ENCODE measurements at places on chromosomes 2 and 18.

DNA sequence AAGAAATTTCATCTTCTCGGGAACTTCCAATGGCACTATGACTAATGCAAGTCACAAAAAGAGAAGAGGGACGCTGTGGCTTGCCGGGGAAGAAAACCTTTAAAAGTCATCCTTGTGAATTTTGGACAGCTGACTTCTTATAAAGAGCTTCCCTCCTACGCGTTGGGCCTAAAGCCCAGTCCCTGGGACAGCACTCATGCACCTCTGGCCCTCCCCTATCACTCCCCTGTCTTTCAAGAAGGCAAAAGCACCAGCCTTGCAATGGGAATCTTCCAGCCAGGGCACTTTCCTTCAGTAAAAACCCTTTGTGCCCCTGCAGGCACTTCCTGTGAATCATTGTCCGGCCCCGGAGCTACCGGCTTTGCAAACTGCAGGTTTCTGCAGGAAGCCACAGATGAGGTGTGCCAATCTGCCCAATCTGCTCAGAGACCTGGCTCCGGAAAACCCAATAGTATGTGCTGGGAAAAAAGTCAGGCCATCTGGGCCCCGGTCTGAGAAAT, 7.1 kb downstream of the MREG start:
- DNase-seq, result peak; percentile 44

DNA sequence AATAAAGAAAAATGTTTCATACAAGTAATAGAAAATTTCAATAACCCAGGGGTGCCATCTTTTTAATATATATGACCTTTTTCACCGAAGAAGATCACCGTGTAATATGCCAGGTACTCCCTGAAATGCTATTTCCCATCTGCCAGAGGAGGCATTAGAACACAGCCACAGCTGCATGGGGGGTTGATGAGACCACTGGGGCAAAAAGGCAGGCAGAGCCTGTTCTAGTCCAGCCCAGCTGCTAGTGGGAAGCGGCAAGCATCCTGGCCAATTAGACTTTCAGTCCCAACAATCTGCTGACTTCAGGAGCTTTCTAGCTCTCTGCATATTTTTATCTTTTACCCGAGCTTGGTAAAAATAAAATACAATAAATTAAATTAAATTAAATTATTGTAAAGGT, 362.6 kb downstream of the RIT2 start:
- DNase-seq, result no peak

DNA sequence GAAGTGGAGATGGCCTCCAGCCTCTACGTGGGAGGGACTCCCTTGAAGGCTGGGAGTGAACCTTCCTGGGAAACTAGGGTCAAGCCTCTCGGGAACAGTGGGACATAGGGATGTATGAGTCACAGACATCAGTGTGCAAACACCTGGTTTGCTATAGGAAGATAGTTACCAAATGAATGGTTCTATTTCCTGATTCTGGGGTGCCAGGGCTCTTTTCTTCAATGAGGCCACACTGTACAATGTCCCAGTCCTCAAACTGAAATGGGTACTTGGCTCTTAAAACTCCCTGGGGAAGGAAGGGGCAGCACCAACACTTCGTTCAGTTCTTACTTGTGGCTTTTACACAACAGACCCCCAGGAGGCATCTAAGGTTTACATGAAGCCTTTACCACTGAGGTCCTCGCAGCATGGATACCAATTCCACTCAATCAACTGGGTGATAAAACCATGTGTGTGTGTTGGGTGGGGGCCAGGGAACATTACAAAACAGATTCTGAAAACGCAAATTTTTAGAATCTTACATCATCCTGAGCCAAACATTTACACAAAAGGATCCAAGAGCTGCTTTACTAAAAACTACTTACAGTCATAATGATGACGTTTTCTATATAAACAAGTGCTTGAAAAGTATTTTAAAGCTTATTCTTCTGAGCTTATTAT, 10.4 kb downstream of the ERFE start:
- no peak for DNase-seq

DNA sequence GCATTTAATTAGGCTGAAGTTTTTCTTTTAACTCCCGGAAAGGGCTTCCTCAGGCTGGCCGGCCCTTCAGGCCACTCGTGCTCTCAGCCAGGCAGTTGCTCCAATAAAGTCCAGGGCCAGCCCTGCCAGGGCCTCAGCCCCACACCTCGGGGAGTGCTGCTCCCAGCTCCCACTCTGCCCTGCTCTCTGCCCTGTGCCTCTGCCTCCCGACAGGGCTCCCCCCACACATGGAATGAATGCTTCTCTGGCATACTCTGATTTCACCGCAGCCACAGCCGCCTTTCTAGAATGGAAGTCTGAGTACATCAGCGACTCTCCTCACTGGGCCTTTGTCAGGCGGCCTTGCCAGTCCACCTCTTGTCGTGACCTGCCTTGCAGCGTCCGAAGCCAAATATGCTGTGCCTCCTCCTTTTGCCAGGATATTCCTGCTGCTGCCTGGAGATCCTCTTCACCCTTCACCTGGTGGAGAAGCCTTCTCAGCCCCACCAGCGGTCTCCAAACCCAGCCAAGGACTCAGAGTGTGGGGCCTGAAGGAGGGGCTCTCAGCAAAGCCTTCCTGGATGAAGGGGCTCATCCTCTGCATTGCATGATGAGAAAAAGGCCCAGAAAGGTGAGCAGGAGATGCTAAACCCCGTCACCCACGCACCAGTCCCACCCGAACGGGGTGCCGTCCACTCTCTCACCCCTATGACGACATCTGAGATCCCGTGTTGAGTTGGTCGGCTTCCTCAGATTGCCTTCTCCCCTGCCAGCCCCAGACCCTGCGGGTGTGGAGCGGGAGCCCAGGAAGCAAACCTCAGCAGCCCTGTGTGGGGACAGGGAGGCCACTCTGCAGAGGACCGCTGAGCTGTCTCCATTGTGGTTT, 472.7 kb upstream of the HS6ST1 start:
- no peak for DNase-seq

- no peak for DNase-seq
These were observed 77.0 kb upstream of the ZNF532 start for GRCh38 chr18:58787536-58788149.

GRCh38 chr2:192288295-192288694, 93.6 kb upstream of the TMEFF2 start:
- DNase-seq, result no peak

DNA sequence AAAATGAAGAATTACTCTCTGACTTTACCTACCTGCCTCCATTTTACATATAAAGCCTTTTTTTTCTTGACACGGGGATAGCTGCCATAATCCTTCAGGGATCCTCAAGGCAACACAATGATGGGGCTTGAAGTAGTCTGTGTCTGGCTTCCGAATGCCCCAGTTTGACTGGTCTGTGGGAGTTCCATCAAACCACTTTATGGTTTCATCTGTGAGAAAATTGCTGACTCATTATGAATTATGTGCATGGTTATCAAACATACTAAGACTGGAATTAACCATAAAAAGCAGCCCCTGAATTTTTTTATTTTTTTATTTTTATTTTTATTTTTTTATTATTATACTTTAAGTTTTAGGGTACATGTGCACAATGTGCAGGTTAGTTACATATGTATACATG, 117.5 kb downstream of the PLA2R1 start:
- no peak for DNase-seq

DNA sequence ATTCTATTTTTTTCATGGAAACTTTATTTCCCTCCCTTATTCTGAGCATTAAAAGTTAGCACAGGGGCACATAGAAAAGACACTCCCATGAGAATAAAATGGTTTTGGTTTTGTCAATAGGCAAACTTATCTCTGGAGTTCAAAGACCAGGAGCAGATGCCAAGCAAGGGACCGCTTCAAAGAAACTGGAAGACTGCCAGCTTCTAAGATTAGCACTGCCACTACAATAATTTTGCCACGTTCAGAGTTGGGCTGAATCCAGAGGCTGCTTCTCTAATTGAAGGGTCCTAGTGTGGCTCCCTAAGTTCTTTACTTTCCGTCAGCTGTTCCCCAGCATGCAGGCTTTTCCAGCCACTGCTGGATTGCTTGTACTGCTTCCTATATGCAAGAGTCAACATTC, 681.0 kb upstream of the GCFC2 start:
- no peak for DNase-seq

GRCh38 chr2:151106805-151107506, 154.7 kb downstream of the RBM43 start:
- no peak for DNase-seq

DNA sequence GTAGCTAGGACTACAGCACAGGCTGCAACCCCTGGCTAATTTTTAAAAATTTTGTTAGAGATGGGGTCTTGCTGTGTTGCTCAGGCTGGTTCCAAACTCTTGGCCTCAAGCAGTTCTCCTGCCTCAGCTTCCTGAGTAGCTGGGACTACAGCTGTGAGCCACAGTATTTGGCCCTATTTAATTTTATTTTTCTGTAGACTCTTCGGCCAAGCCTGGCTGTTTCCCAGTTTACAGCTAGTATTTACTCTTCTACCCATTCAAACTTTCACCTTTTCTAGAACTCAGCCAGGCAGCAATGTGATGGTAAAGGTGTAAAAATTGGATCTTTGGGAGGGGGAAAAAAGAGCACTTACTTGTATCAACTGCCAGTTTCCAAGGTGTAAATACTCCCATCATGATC, 35.3 kb downstream of the SH3RF3 start:
- no peak for DNase-seq

- DNase-seq, result no peak
These were observed 114.6 kb downstream of the LPIN1 start for GRCh38 chr2:11861044-11861443.

DNA sequence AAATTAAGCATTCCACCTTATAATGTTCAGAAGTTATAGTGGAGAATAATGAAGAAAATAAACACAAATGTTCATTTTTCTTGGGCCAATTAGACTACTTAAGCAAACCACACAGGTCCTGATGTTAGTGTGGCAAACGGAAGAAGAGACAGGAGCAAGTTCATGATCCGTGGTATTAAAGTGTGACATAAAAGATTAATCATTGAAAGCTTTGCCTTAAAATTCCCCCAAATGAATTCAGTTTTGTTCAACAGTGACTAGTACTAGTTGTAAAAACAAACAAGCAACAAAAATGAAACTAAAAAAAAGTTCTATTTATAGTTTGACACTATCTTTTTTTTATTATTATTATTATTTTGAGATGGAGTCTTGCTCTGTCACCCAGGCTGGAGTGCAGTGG, 73.7 kb downstream of the RFTN2 start:
- no peak for DNase-seq

GRCh38 chr2:156380117-156380645, 47.7 kb upstream of the NR4A2 start:
- no peak for DNase-seq

DNA sequence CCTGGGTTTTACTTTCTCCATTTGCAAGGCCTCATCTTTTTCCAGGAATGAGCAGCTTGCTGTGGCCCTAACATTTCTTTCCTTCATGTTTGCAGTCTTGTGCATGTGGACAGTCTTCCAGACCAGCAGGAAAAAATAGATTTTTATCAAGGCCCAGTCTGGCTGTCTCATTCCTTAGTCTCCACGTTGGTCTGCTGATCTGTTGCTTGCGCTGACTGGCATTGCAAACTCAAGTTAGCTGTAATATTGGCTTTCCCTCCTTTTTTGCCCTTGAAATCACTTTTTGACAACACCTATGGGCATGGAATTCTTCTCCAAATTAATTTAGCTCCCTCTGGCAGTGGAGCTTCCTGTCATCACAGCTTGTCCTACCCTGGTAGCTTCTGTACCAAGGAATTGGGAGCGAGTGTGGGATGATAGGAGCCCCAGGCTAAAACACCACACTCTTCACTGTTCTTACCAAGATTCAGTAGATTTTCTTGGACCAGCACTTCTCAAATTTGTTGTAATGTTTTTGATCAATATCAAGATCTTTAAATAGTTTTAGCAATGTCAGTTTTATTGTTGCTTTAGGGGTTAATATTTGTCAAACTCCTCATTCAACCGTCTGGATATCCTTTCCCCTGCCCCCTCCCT, 48.2 kb downstream of the DIS3L2 start:
- DNase-seq, result no peak

- DNase-seq, result no peak
These were observed 171.2 kb downstream of the C1D start for GRCh38 chr2:67891642-67892041.

GRCh38 chr2:168912901-168913369, 11.8 kb downstream of the G6PC2 start:
- DNase-seq, result no peak
